Gastrocnemius medialis (tissue), 4 donors: ENCODE measurements at places on chromosomes 13 and 19. TPM values are rescaled to one million over a fixed set of nuclear protein-coding genes. Genes with fewer than 3 reads are reported as not detected.
A peak's percentile ranks its signal among the peaks of the same experiment; 100 is the strongest.

The PGLYRP2 gene
- not detected for total RNA-seq

The NBEA gene
- total RNA-seq, result 4.5 TPM

The MYPOP gene
- 6.7 TPM for total RNA-seq

The LILRB5 gene
- total RNA-seq, result 5.9 TPM

The CCDC169 gene
- not detected for total RNA-seq

The UNC13A gene
- total RNA-seq, result not detected

The CYP2A6 gene
- total RNA-seq, result 0.16 TPM

The ZSWIM9 gene
- 3.2 TPM for total RNA-seq

The TEX101 gene
- not detected for total RNA-seq

The IL11 gene
- total RNA-seq, result not detected

The PNMA8A gene
- total RNA-seq, result 0.13 TPM

The MUC16 gene
- not detected for total RNA-seq

GRCh38 chr13:72144636-72145035 lies 277.6 kb upstream of the DACH1 start:
- no peak for DNase-seq

DNA sequence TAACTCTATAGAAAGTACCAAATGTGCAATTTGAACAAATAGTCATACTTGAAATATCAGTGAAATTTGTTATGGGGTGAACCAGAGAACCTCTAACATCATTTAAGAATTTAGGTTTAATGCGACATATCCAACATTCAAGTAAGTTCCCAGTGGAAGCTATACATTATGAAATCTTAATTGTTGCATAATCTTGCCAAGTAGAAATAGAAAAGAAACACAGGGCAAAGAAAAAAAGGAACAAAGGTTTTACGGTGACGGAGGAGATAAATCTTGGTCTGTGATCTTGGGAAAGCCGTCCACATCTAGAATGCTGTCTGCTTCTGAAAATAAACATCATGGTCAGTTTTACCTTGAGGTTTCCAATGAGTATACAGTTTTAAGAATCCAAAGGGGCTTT lies 445.7 kb downstream of the RFC3 start:
- no peak for DNase-seq

GRCh38 chr13:21243045-21243897 lies 66.8 kb downstream of the MRPL57 start:
- DNase-seq, result no peak

- no peak for DNase-seq
Measured at GRCh38 chr19:4376028-4376670, 24.2 kb downstream of the SH3GL1 start.

- DNase-seq, result no peak
Measured at GRCh38 chr19:6150289-6150688, 14.8 kb downstream of the ACSBG2 start.

GRCh38 chr13:60267498-60268202 lies 103.9 kb upstream of the DIAPH3 start:
- DNase-seq, result no peak

DNA sequence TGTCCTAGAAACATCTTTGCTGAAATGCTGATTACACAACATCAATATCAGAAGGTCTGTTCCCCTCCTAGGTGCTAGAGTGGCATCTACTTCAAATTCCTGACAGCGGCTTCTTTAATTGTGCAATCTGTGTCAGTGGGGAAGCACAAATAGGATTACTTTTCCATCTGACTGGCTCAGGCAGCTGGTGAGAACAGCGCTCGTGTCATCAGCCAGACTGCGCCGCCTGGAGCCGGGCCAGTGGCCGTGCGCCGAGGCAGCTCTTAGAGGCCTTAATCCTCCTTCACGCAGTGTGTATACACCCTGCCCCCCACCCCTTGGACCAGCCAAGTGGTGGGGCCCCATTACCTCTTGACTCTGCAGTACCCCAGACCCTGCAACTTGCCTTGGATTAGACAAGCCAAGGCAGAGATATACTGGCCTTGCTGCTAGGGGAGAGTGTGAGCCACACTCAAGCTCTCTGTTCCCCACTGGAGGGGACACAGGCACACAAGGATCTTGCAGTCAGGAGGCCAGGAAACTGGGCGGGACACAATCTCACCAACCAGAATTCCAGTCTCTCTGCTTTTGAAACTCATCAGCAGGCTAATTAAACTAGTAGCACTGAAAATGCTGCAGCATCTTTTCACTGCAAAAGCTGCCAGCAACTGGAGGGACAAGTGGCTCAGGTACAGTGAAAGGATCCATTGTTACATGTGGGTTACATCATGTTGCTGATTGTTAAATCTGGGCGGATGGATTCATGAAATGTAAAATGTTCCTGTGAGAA lies 48.9 kb upstream of the EPHX3 start:
- DNase-seq, result peak; percentile 96

DNA sequence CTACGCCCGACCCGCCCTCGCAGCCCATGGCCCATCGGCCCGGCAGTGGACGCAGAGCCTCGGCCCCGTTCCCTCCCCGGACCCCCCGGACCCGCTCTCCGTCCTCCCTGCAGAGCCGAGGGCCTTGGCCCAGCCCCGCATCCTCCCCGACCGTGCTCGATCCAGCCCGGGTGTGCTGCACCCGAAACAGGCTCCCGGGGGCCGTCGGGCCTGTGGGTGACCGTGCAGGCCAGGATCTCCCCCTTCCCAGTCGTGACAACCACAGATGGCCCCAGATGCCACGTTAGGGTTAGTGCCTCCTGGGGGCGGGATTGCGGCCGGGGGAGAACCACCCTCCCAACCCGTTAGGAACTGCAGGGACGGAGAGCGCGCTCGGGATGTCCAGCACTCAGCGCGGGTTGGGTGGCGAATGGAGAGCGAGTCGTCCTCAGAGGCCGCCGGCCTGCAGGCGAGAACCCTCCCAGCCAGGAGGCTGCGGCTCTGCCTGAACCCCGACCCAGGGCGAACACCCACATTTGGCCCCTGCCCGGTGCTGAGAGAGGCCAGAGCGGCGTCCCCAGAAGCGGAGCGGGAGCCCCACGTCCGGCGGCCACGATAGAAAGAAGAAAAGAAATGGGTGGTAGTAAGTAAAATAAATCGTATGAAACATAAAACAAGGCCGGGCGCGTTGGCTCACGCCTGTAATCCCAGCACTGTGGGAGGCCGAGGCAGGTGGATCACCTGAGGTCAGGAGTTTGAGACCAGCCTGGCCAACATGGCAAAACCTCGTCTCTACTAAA lies 6.7 kb upstream of the MADCAM1 start:
- no peak for DNase-seq

GRCh38 chr13:100875392-100876043 lies 200.9 kb upstream of the TMTC4 start:
- DNase-seq, result no peak

- DNase-seq, result no peak
Measured at GRCh38 chr19:20028611-20029010, 10.7 kb downstream of the ZNF682 start.

GRCh38 chr19:31352296-31352781 lies 3.1 kb upstream of the TSHZ3 start:
- no peak for DNase-seq

GRCh38 chr19:34985249-34986022 lies 14.7 kb upstream of the GRAMD1A start:
- DNase-seq, result peak; percentile 73

- no peak for DNase-seq
Measured at GRCh38 chr13:61188057-61188456, 227.6 kb downstream of the PCDH20 start.

DNA sequence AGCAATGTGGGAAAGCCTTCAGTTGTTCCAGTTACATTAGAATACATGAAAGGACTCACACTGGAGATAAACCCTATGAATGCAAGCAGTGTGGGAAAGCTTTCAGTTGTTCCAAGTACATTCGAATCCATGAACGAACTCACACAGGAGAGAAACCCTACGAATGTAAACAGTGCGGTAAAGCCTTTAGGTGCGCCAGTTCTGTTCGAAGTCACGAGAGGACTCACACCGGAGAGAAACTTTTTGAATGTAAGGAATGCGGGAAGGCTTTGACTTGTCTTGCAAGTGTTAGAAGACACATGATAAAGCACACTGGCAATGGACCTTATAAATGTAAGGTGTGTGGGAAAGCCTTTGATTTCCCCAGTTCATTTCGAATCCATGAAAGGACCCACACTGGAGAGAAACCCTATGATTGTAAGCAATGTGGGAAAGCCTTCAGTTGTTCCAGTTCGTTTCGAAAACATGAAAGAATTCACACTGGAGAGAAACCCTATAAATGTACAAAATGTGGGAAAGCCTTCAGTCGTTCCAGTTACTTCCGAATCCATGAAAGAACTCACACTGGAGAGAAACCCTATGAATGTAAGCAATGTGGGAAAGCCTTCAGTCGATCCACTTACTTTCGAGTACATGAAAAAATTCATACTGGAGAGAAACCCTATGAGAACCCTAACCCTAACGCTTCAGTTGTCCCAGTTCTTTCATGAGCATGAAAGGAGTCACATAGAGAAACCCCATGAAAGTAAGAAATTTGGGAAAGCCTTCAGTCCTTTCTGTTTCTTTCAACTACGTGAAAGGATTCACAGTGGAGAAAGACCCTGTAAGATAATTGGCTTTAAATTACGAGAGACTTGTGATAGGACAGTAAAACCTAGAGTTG lies 20.1 kb downstream of the ZNF627 start:
- DNase-seq, result no peak

GRCh38 chr19:2428321-2428690 lies 920 bp upstream of the TIMM13 start:
- no peak for DNase-seq

DNA sequence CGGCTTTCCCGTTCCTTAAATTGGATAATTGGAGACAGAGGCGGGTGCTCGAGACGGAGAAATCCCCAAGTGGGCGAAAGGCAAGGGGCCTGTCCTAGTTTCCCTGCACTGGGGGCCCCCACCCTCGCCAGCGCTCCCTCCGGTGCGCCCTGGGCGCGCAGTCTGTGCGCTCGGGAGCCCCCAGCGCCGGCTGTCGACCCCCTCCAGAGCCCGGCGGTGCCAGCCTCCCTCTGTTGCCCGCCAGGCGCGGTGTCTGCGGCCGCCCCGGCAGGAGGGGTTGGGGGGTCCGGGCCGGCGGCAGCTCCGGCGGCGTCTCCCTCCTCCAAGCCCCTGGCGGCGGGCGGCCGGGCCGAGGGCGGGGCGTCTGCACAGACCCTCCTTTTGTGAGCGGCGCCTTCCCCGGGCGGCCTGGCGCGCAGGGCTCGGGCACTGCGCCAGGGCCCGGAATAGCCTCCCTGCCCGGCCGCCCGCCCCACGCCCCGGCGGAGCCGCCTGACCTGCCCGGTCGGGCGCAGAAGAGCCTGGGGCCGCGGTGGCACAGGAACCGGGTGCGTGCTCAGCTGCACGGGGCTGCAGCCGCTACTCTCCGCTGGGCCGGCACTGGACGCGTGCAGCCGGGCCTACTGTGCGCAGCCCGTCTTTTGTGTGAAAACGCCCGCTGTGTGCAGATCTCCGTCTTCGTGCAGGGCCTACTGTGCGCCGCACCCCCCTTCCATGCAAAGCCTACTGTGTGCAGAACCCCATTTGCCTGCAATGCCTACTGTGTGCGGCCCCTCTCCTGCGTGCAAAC lies 13.2 kb downstream of the GADD45B start:
- no peak for DNase-seq

- DNase-seq, result no peak
Measured at GRCh38 chr19:4413588-4413987, 11.1 kb downstream of the CHAF1A start.

DNA sequence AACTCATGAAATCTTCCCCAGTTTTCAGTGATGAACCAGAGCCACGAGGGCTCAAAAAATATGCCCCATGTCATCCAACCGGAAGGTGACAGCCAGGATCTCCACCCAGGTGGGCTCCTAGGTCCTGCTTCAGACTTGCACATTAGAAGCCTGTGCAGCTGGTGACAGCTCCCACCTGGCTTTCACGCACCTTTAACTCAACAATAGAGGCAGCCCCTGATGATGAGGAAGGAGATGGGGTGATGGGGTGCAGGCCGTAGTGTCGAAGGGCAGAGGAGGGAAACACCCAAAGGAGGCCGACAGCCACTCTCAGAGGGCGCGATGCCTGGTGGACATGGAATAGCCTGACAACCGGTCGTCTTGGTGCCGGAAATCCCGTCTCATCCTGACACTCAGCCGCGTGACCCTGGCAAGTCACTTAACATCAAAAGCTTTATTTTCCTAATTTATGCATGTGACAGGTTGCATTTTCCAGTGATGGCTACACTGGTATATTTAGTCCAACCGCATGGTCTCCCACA lies 118.0 kb downstream of the SOX1 start:
- no peak for DNase-seq

GRCh38 chr13:32179708-32180107 lies 135.5 kb downstream of the ZAR1L start:
- no peak for DNase-seq
